Stimulated activated CD4-positive, alpha-beta T cell treated with anti-CD3 and anti-CD28 coated beads, Interleukin-2, amount 100 ng/mL, for 24 hours (primary cell): ENCODE measurements at places on chromosomes 2 and 18.
A peak's percentile ranks its signal among the peaks of the same experiment; 100 is the strongest.

DNA sequence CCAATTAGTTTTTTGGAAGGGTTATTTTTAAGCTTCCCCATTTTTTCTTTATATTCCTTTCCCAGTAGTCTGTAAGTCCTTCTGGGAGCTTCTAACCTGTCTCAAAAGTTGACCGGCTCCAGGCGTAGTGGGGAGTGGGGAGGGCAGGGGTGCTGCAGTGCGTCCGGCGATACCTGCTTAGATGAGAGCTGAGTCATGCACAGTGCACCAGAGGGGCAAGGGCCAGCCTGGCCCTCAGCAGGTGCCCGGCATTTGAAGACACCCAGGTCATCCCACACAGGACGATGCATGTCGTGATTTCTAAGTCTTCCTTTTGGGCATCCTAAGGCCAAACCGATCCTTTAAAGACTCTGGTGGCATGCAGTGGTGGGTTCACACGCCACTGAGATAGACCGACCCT, 73.4 kb downstream of the TPO start:
- no peak for DNase-seq

DNA sequence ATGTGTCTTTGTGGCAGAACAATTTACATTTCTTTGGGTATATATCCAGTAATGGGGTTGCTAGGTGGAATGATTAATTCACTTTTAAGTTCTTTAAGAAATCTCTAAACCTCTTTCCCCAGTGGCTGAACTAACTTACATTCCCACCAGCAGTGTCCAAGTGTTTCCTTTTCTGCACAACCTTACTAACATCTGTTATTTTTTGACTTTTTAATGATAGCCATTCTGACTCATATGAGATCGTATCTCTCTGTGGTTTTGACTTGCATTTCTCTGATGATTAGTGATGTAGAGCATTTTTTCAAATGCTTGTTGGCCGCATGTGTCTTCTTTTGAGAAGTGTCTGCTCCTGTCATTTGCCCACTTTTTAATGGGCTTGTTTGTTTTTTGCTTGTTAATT, 43.1 kb upstream of the PTH2R start:
- no peak for DNase-seq

DNA sequence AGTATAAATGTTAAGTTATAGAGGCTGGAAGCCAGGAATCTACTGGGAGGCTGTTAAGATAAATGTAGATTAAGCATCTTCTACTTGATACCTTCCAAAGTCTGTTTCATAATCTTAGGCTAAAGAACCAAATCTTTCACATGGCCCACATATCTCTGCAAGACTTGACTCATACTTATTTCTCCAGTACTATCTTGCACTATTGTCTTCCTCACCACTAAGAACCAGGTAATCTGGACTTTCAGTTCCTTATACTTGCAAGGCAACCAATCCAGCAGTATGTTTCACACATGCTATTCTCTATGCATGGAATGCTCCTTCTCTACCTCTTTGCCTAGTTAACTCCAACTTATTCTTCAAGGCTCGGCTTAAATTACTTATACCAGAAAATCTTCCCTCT, 62.2 kb downstream of the RBMS1 start:
- DNase-seq, result no peak

- DNase-seq, result no peak
Observed at GRCh38 chr18:69686861-69687260, 260.8 kb downstream of the CD226 start.

GRCh38 chr18:51861046-51861445, 479.0 kb upstream of the DCC start:
- DNase-seq, result no peak

GRCh38 chr2:135797497-135798274, 39.3 kb downstream of the LCT start:
- DNase-seq, result peak; percentile 87

- DNase-seq, result no peak
Observed at GRCh38 chr2:37365669-37366068, 21.2 kb downstream of the QPCT start.

GRCh38 chr2:84855731-84856130, 25.2 kb downstream of the TRABD2A start:
- no peak for DNase-seq

DNA sequence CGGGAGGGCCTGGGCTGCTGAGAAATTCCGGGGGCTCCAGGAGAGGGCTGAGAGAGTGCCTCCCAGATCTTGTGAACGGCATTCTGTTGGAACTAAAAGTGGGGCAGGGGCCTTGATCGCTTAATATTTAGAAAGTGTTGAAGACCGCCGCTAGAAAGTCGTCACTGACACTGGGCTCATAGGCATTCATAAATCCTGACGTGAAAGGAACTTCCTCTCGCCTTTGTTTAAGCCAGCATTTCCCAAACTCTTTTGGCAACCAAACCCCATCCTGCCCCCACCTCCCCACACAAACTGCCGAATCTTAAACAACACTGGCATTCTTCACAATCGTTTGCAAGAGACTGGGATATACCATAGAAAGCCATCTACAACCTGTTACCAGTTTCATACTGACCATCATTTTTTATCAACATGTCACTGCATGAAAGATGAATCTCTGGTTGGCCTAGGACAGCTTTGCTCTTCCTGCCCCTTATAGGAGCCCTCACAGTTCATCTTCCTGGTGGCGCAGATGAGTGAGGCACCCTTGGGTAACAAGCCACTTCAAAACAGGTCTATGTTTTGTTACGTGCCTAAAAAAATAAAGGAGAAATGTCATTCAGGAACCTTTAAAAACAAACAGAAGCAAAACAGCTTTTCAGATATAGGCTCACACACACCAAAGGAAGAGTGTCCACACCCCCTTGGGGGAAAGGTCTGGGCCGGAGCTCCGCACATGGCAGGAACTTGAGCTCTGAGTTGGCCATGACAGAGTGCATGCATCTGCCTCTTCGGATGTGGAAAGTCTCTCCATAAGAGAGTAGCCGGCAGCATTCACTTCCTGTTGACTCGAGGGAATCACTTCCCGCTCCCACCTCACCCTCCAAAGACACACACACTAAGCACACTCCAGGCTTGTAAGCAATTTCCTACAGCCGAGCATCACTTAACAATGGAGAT, 13.0 kb downstream of the MTERF4 start:
- DNase-seq, result no peak

- no peak for DNase-seq
Observed at GRCh38 chr2:221323513-221323912, 248.6 kb downstream of the EPHA4 start.

DNA sequence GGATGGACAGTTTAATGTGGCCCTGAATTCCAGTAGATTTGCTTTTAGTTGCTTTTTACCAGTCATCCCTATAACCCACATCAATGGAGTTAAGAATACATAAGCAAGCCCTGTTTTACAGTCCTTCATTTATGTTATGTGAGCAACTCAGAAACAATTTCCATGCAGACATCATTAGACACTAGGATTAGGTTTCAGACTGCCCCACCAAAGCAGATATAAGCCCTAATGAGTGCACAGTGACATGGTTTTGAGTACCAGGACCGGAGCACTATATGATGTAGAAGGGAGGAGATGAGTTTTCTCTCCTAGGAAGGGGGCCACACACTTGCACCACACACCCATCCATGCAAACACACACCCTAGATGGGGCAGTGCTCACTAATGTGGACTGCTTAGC, 15.5 kb downstream of the KCNS3 start:
- no peak for DNase-seq

DNA sequence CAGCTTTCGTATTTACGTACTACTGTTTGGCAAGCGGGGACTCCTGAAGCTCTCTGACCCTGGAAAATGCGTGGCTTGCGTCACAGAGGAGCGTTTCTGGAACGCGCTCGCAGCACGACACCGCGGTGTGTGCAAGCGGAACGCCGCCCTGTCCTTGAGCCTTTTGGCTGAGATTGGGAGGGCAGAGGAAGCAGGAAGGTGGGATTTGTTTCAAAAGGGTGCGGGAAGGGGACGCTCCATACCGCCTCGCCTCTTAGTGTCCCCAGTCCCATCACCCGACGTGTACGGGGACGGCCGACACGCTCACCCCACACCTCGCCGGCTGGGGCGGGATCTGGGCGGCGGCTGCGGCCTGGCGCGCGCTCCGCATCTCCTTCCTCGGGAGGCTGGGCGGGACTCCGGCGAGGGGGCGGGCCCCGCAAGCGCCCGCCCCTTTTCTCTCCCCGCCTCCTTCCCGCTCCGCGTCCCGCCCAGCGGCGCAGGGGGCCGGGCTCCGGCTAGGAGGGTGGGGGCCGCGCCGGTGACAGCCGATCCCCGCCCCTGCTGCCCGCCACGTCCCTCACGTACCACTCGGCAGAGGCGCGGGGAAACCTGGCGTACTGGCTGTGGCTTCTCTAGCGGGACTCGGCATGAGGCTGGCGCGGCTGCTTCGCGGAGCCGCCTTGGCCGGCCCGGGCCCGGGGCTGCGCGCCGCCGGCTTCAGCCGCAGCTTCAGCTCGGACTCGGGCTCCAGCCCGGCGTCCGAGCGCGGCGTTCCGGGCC, at the start of gene PDK1:
Gene PDK1 (plus strand): TSS at position 569 of the 762 bp plus-strand sequence. CDS start 61 bp downstream, at position 630.
- DNase-seq, result peak; percentile 90

DNA sequence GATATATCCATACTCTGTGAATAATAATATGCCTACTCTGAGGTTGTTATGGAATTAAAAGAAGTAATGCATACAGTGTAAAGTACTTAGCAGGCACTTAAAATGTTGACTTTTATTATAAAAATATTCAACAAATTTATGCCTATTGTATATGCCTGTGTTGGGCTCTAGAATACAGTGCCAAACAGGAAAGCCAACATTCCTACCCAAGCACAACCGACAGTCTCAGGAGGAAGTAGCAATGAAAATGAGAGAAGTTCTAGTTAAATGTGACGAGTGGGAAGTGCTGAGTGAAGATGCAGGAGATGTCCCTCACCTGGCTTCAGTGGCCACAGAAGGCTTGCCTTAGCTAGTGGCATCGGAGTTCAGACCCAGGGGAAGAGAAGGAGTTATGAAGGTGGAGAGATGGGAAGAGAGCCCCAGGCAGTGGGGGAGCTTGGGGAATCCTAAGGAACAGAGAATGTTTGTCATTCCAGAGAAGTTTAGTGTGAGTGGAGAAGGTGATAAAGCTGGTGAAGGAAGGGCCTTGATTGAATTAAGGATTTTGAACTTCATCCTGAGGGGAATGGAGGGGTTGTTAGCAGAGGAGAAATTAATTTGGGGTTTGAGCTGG, 105.4 kb upstream of the CNGA3 start:
- DNase-seq, result no peak

- DNase-seq, result no peak
Observed at GRCh38 chr2:15828576-15828975, 111.8 kb upstream of the MYCN start.

DNA sequence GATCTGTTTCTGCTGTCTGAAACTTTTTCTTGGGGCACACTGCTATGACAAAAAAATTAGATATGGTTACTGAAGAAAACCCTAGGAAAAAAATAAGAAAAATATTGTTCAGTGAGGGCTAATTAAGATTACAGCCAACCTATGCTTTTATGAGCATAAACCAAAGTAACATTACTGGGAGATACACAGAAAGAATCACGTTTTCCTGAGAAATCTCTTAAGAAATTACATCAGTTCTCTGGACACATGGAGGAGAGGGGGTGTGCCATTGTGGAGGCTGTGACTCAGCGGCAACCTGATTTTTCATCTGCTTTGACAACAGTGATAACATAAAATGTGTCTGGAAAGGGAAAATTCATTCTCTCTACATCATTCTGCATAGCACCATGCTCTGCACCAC, 13.4 kb upstream of the NMI start:
- no peak for DNase-seq

DNA sequence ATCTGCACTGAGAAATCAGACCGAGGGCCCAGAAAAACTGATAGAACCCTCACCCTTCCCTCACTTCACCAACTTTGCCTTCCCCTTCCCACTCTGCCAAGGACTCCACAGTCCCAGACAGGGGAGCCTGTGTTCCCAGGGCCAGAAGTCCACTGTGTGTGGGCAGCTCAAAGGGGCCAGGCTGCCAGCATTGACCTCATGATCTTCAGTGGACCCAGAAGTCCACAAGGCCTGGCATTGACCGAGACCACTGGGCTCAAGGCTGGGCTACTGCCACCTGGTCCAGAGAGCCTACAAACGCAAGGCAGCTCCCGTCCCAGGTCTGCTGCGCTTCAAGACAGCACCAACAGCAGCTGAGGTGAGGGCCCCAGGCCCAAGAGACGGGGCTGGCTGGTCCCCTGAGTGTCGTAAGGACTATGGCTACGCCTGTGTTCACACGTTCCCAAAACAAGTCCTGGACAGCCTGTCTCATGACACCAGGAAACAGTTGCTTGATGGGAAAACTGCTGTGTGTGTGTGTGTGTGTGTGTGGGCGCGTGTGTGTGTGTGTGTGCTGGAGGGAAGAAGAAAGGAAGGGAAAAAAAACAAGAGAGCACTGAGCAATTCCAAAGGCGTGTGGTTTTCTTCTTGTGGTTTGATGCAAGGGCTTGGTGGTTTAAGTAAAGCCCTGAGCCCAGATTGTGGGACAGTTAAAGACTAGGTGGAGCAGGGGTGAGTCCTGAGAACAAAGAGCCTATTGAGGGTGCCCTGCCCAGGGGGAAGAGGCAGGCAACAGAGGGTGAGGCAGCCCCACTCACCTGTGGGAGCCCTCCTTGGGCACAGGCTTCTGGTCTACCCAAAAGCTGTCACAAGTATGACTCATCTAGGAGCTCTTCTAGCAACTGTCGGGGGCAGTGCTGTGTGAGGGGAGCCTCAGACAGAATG, 46.6 kb upstream of the ZBTB7C start:
- peak; percentile 37 for DNase-seq

GRCh38 chr2:134668821-134669220, 50.0 kb downstream of the TMEM163 start:
- DNase-seq, result peak; percentile 71

DNA sequence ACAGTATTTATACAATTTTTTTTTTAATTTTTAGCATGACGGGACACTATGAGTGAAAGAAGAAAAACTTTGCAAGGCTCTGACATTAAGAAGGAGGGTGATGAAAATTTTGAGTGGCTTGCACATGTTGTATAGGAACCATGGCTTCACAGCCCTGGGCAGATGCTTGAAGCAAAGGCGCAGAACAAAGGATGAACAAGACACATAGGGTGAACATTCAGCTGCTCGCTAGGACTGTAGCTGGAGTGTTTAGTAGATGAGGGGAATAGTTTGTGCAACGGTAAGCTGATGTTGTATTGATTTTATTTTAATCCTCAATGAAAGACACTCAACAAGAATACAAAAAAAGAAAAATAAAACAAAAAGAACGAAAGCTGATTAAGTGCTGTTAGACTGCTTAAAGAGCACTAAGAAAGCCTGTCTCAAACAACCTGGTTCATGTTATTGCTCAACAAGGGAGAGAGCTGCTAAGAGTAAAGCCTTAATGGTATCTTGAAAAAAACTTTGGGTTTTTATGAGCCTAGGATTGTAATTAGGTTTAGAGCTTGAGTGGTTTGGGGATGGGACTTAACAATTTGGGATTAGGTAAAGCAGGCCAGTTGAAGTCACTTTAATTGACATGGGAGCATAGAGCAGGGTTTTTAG, 41.2 kb upstream of the GCFC2 start:
- DNase-seq, result no peak
